Amniotic stem cell (primary cell): ENCODE measurements at places on chromosomes 11 and 22.

DNA sequence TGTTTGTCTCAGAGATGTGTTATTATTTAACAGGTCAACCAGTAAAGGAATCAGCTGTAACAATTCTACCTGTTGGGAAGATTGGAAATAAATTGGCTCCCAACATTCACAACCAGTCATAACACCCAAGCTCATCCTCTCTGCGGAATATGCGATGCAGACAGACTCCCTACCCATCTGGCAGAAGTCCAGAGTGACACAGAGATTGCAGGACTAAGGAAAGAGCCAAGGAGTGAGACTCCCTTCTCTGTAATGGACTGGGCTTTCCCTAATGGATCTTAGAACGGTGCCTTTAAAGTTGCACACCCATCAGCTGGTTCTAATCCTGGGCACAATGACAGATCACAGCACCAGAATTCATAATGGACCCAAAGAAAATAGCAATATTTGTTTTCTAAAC is 27.8 kb upstream of the UBASH3B start:
- no peak for DNase-seq

- DNase-seq: no peak
Observed at GRCh38 chr11:196786-197731, 4.2 kb downstream of the SCGB1C1 start.

GRCh38 chr11:327581-327923 is 6.9 kb upstream of the IFITM3 start:
- DNase-seq: no peak

GRCh38 chr11:32137869-32138268 is 47.0 kb downstream of the RCN1 start:
- DNase-seq: no peak

- no peak for DNase-seq
Observed at GRCh38 chr22:17387356-17387755, 18.1 kb downstream of the CECR2 start.

GRCh38 chr11:127986073-127986472 is 601.3 kb downstream of the ETS1 start:
- no peak for DNase-seq

DNA sequence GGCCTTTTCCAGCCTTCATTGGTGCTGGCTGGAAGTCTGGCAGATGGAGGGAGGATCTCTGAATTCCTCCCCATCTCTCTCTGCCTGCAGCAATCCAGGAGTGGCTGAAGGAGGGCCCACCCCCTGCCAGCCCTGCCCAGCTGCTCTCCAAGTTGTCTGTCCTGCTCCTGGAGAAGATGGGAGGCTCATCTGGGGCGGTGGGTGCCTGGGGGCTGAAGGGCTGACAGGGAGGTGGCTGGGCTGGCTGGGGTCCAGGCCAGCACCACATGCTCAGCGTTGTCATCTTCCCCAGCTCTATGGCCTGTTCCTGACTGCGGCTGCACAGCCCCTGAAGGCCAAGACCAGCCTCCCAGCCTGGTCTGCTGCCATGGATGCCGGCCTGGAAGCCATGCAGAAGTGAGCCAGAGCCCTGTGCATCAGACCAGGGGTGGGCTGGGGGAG is 12.2 kb downstream of the TKFC start:
- DNase-seq: no peak

DNA sequence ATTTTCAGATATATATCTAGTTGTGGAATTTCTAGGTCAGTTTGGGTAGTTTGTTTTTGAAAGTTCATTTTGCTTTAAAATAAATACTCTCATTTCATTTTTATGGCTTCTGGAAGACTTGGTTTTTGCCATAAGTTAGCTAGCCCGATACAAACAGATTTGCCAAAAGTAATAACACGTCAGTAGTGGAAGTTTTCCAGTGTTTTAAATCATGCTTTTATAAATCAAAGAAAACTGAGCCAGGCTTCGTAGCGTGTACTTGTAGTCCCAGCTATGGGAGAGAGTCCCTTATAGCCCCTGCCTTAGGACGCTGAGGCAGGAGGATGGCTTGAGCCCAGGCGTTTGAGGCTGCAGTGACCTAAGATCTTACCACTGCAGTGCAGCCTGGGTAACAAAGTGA is 21.7 kb upstream of the MICALL1 start:
- DNase-seq: no peak

- no peak for DNase-seq
Observed at GRCh38 chr11:6006395-6006794, 351 bp downstream of the OR56A4 start.

GRCh38 chr11:110509472-110509871 is 79.7 kb downstream of the FDX1 start:
- DNase-seq: no peak

DNA sequence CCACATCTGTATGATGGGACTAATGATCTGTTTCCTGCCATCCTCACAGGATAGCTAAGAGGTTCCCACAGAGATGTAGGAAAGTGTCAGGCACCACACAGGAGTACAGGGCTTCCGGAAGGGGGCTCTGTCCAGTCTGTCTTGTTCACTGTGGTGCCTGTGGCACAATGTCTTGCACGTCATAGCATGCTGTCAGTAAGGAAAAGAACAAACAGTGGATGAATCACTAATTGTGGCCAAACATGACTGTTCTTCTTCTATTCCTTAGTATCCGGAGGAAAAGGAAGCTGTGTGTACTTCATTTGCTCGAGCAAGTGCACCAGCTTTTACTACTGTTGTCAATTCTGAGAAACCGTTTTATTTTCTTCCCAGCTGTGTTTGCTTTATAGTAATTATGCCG is 73.4 kb upstream of the YWHAH start:
- peak; percentile 21 for DNase-seq

DNA sequence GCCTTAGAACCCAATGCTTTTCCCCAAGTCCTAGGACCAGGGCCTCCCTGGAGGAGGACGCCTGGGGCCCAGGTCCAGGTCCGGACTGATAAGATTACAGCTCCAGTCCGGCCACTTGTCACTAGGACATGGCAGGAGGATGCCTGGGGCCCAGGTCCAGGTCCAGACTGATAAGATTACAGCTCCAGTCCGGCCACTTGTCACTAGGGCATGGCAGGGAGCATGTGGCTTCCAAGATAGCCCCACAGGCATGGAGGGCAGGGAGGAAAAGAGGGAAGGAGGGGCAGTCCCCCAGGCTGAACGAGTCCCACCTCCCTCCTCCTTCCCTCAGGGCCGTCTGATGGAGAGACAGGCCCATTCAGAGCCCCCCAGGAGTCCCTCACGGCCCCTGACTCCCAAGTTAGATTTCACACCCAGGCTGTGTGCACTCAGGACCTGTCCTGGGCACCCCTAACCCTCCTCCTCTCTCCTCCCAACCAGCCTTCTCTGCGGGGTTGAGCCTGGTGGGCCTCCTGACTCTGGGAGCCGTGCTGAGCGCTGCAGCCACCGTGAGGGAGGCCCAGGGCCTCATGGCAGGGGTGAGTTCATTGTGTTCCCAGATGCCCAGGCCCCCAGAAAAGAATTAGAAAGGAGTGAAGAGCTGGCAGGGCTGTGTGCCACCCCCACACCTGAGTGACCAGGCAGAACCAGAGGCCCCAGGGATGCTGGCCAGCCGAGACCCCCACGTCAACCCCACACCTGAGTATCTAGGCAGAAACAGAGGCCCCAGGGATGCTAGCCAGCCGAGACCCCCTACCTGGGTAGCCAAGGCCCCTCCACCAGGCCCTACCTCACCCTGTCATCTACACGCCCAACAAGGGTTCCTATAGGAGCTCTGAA is 2.1 kb downstream of the TSPAN32 start:
- DNase-seq: no peak

- no peak for DNase-seq
Observed at GRCh38 chr11:111586388-111586831, 15.8 kb upstream of the SIK2 start.

DNA sequence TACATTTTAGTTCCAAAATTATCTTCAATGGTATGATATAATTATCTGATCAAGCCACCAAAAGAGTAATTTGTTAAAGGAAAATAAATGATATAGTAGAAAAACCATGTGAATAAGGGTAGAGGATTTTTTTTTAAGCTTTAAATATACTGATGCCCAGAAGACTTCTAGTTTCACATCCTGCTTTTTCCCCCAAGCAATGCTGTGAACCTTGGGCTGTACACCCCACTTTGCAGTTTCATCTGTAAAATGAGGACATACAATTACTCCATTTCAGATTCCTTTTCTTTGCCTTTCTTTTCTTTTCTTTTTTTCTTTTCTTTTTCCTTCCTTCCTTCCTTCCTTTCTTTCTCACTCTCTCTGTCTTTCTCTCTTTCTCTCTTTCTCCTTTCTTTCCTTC is 1125.4 kb downstream of the DLG2 start:
- no peak for DNase-seq

DNA sequence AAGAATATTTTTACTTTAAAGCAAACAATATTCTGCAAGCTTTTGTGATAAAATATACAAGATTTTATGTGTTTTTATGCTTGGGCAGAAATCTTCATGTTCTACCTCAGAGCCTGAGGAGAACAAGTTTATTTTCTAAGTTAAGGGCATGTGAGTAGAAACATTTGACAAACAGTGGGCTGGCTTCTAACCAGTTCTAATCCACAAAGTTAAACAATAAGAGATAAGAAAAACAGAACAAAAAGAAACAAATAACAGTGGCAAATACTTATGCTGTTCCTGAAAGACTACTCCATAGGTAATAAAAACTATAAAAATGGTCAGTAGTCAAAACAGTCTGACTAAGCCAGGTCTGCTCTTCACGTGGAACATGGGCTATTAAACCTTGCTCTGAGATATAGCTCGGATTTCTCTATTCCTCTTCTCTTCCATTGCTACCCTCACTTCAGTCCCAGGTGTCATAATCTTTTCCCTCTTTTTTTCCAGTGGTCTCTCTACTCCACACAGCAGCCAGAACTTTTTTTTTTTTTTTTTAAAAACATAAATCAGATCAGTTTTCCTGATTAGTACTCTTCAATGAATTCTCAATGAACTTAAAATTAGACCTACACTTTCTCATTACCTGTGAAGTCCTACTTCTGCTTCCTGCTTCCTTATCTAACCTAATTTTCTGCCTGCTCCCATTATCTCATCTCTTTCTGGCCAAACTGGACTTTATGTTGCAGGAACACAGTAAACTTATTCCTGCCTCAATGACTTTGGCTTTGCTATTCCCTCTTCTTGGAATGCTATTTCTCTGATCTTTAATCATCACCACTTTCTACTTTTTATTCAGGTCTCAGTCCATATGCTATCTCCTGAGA is 671.1 kb upstream of the CCDC90B start:
- DNase-seq: no peak

- peak; percentile 14 for DNase-seq
Observed at GRCh38 chr11:46291441-46292150, 14.1 kb downstream of the CREB3L1 start.

DNA sequence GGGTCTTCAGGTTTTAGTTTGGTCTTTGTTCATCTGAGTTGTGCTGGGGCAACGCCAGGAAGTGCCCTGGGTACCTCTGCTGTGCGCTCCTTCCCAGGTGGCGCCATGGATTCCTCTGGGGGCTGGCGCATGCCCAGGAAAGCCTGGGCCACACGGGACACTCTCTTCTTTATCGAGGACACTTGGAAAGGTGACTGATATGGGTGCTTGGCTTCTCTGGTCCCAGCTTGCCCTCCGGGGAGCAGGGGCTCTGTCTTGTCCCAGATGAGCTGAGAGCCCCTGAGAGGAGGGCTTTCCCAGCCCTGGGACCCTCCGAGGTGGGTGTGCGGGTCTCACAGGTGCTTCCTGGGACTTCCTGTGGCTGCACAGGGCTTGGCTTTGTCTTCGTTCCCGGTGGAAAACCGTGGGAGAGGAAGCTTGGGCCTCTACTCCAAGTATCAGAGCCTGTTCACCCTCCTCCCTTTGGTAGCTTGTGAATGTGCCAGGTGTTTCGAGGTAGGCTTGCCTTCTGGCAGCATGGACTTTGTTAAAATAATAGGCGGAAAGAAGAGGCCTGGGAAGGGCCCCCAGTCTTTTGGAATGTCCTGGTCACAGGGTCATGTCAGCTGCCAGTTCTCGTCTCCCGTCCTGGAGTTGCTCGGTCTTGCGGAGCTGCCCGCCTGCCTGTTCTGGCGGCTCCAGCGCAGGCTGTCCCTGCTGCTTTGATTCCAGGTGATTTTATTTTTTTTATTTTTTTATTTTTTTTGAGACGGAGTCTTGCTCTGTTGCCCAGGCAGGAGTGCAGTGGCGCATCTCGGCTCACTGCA is 10.1 kb upstream of the NEAT1 start:
- no peak for DNase-seq

DNA sequence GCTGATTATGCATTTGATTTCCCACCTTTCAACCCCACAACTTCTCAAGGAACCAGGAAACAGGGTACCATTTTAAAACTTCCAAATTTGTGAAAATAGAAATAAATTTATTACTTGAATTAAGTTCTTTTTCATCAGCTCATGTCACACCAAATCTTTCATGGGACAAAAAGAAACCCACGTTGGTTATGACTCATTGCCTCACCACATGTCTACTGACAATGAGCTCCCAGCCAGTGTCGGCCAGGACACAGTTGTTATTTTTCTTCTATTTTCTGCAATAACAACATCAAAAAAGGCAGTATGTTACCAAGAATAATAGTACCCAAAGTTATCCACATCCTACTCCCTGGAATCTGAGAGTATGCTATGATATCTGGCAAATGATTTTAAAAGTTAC is 17.3 kb downstream of the MS4A6A start:
- no peak for DNase-seq

DNA sequence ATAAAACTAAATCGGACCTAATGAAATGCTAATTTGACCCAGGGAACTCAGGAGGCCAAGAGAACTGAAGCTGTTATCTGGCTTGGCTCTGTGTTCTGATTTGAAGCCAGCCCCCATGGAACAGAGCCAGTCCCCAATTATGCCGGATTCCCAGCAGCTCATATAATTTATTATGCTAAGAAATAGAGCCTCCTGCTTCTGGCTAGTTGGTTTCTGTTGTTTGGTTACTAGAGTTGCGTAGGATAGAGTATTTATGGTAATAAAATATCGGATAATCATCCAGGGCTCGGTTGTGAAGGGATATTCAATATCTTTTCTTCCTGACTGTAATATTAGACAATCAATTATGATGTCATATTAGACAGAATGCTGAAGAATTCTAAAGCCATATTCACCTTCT is 120.4 kb upstream of the TTC12 start:
- DNase-seq: no peak

- no peak for DNase-seq
Observed at GRCh38 chr11:10617551-10617950, 49.1 kb upstream of the LYVE1 start.

DNA sequence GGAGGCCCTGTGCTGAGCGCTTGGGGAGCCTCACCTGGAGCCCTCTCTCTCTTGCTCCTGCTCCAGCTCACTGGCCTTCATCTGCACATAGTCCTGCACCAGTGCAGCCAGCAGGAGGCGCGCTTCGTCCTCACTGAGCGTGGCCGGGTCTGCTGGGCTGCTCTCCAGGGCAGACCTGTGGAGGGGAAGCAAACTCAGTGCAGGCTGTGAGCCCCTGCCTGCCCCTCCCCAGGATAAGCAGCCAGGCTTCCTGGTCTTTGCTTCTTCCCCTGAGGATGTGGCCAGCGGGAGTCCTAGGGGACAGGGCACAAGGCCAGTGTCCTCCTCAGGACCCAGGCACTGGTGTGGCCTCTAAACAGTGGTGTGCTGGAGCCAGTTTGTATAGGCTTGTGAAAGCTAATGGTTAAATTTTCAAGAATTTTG is 2.2 kb downstream of the CALCA start:
- no peak for DNase-seq

- DNase-seq: peak; percentile 52
Observed at GRCh38 chr22:40178417-40179409, 988 bp downstream of the TNRC6B start.

- DNase-seq: no peak
Observed at GRCh38 chr11:82814379-82814778, 80.7 kb upstream of the FAM181B start.
